ENCODE measurements at places on chromosomes 7 and 10. TPM values are rescaled to one million over a fixed set of nuclear protein-coding genes. Genes with fewer than 3 reads are reported as not detected.

- no peaks in the 10 kb centered on the region for H3K4me1 ChIP-seq
- H3K27me3 ChIP-seq = no peaks in the 10 kb centered on the region
These were observed 66.8 kb upstream of the KIF5B start for GRCh38 chr10:32123021-32123420.

DNA sequence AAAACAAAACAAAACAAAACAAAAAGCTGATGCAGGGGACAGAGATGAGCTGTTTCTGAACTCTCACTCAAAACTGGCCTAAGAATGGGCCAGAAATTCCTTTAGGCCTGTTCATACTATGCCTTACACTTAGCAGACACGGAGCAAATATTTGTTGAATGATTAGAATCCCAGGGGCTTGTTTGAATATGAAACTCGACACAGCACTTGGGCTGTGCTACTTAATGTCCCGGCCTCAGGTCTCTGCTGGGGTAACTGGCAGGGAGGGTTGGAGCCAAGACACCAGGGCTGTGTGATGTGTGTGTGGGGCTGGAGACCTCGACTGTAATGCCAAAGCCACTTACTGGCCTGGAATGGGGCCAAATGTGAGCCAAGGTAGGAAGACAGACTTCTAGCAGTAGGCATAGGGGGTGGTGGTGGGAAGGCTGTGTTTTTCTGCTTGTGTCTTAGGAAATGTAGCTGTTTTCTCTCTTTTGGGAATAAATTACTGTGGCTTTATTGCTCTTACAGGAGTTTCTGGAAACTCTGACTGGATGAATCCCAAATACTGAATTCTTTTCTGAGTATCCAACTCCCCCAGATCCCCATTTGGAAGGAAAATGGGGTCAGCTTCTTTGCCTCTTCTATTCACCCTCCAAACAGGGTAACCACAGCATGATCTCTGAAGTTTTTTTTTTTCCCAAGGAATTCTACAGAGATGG, 66.7 kb downstream of the EMX2 start:
- no peak for DNase-seq
- H3K27ac ChIP-seq = no peak overlapping the region
- H3K4me3 ChIP-seq = no peak overlapping the region
- H3K4me1 ChIP-seq = no peaks in the 10 kb centered on the region

DNA sequence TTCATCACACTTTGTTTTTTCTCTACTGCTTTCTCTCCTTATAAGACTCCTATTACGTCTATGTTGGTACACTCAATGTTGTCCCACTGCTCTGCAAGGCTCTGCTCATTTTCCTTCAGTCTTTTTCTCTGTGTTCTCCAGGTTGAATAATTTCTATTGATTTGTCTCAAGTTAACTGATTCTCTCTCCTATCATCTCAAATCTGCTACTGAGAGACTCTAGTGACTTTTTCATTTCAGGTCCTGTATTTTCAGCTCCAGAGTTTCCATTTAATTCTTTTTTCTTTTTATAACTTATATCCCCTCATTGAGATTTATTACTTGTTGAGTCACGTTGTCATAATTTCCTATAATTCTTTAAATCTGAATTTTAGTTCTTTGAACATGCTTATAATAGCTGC, 100.9 kb downstream of the RNLS start:
- no peak overlapping the region for H3K4me3 ChIP-seq
- no peaks in the 10 kb centered on the region for H3K4me1 ChIP-seq
- H3K27ac ChIP-seq = no peak overlapping the region
- no peaks in the 10 kb centered on the region for H3K27me3 ChIP-seq
- no peak for DNase-seq
- H3K36me3 ChIP-seq = peaks cover 5% of the 10 kb centered on the region

The MRPS17 gene
- total RNA-seq = 40.2 TPM

DNA sequence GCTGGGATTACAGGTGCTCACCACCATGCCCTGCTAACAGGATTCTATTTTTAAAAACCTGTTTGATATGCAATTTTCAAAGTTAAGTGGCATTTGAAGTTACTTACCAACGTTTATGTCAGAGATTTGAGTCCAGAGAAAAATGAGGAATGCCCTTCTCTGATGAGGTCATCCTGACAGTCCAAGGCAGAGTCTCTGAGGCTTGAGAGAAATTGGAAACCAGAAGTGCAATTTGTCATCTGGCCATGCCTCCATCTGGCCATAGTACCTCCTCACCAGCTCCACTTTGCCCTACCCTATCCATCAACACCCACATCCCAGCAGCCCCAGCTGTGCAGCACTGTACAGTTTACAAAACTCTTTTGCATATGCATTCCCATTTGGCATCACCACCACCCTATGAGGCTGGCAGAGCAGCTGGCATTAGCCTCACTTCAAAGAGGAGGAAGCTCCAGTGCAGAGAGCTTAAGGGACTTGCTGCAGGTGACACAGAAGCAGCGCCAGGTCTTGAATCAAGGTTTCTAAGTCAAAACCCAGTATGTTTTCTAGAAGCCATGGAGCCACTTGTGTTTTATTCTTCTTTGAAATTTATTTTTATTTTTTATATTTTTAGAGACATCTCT, 54.5 kb upstream of the PDZD8 start:
- H3K36me3 ChIP-seq = no peaks in the 10 kb centered on the region
- H3K4me3 ChIP-seq = no peak overlapping the region
- no peak overlapping the region for H3K27ac ChIP-seq
- no peak for DNase-seq
- peaks cover 7% of the 10 kb centered on the region for H3K27me3 ChIP-seq

DNA sequence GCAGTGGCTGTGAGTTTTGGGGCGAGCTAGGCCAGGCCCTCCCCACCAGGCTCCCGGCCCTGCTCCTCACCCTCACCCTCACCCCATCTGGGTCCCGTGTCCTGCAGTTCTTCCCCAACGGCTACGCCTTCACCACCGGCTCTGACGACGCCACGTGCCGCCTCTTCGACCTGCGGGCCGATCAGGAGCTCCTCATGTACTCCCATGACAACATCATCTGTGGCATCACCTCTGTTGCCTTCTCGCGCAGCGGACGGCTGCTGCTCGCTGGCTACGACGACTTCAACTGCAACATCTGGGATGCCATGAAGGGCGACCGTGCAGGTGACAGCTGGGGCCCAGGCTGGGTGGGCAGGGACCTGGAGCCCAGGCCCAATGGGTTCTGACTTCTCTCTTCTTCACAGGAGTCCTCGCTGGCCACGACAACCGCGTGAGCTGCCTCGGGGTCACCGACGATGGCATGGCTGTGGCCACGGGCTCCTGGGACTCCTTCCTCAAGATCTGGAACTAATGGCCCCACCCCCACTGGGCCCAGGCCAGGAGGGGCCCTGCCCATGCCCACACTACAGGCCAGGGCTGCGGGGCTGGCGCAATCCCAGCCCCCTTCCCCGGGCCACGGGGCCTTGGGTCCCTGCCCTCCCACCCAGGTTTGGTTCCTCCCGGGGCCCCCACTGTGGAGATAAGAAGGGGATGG, 4.9 kb downstream of the GNB2 start:
- peaks cover 20% of the 10 kb centered on the region for H3K36me3 ChIP-seq
- DNase-seq = no peak
- peaks cover 28% of the 10 kb centered on the region for H3K4me1 ChIP-seq
- H3K27ac ChIP-seq = peak overlapping the region; percentile 69
- H3K27me3 ChIP-seq = no peaks in the 10 kb centered on the region

The EXOSC1 gene
- 48.4 TPM for total RNA-seq

DNA sequence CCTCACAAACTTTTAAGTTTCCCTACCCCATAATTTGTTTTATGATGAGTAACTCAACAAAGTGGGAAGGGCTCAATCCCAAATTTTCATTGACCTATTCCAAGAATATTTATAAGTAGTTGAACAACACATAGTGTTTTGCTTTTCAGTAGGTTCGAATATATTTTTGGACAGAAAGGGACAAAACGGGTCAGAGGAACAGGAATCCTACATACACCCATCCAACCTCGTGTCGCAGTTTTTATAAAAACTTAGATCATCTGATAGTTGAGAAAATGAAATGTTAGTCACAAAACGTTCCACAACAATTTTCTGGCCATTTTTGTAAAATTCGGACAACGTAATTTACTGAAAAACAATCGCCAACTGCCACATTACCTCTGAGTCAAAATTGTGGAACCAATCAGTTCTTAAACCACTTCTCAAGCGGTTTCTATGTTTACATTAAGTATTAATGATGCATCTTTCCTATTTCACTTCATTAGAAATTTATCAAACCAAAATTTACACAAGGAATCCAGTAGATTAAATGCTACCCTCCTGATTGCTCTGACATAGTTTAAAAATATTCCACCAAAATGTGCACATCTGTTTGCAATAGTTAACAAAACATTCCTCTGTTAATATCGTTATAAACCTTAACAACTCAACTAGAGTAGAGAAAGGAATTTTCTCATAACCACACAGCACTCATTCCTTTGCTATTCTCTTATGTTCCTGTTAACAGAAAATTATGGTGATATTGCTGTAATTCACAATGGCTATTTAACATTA, 6.3 kb downstream of the WNT16 start:
- H3K4me1 ChIP-seq = no peaks in the 10 kb centered on the region
- no peak overlapping the region for H3K4me3 ChIP-seq
- H3K27ac ChIP-seq = no peak overlapping the region
- H3K36me3 ChIP-seq = peaks cover 4% of the 10 kb centered on the region

The FKBP9 gene
- 0.14 TPM for total RNA-seq

DNA sequence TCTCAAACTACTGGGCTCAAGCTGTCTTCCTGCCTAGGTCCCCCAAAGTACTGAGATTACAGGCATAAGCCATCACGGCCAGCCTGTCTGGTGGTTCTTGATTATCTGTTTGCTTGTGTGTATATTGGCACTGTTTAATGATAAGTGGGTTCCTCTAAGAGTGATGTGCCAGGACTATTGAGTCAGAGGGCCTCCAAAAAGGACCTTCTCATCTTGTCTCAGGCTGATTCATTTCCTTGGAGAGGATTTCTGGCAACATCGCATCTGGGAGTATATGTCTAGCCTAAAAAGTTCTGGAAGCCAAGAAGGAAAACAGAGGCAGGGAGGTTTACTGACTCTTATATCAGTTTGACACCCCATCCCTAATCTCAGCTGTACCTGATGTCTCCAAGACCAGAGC, 27.1 kb upstream of the AKAP9 start:
- peaks cover 2% of the 10 kb centered on the region for H3K4me1 ChIP-seq
- DNase-seq = no peak

DNA sequence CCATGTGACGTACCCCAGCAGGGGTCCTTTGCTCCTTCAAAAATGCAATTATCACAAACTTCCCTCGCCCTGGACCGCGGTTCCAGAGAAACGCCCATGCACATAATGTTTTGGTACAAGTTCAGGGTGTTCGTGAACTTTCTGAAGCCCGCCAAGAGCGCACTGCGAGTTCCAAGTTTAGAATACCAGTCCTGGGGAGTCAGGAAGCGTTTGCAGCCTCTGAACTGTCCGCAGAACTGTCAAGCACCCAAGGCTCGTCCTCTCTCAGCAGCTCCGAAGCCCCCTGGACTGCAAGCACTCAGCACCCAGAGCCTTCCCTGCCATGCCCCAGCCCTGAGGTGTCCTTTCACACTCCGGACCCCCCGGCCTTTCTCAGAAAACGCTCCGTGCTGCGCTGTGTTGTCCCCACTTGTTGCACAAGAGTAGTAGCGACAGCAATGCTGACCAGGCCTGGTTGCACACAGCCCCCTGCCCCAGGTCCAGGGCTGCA, 30.3 kb downstream of the CALML3 start:
- no peak for DNase-seq
- peaks cover 36% of the 10 kb centered on the region for H3K4me1 ChIP-seq
- no peaks in the 10 kb centered on the region for H3K36me3 ChIP-seq
- H3K27me3 ChIP-seq = no peaks in the 10 kb centered on the region
- no peak overlapping the region for H3K27ac ChIP-seq

DNA sequence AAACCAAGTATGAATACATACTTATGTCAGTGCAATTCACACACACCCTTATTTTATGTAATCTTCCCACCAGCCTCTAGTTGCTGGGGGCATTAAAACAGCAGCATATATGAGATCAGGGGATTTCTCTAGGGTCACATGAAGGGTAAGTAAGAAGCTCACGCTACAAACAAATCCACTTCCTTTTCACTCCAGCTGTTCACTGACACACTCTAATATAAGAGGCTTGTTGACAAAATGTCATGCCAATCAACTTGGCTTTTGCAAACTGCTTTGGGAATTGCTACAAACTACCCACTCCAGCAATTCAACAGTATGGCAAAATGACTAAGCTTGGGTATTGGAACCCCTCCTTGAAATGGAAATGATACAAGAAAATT, 10.3 kb downstream of the FAM3C start:
- H3K27ac ChIP-seq = no peak overlapping the region
- DNase-seq = no peak
- H3K4me3 ChIP-seq = no peak overlapping the region
- peaks cover 9% of the 10 kb centered on the region for H3K36me3 ChIP-seq

The LRCH4 gene
- total RNA-seq = 68.1 TPM

Measured in activated naive CD8-positive, alpha-beta T cell treated with anti-CD3 and anti-CD28 coated beads for 36 hours (primary cell).